ENCODE measurements at places on chromosomes 7 and 10.

GRCh38 chr10:70190581-70190980 lies 20.3 kb upstream of the SAR1A start:
- no peak for DNase-seq

DNA sequence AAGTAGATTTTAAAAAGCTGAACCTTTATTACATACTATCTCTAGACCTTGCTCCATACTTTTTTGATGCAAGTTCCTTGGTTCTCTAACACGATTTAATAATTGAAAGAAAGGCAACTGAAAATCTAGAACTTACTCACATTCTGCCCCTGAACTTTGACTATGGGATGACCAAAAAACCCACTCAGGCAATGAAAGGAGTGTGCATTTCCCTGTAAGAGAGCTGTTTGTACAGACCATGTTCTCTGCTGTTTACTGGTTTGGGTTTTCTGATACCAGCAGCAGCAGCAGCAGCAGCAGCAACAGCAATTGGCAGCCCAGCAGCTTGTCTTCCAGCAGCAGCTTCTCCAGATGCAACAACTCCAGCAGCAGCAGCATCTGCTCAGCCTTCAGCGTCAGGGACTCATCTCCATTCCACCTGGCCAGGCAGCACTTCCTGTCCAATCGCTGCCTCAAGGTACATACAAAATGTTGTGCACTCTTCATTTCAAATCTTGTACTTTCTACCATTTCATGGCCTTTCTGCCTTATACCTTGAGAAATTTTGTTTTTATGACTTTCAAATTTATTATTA lies 216.7 kb downstream of the FOXP2 start:
- peak; percentile 7 for DNase-seq

GRCh38 chr10:102262744-102263370 lies 17.5 kb downstream of the GBF1 start:
- no peak for DNase-seq

GRCh38 chr10:48468866-48469511 lies 135.9 kb downstream of the ARHGAP22 start:
- peak; percentile 68 for DNase-seq

Measured in pons (tissue), 1 donor.